ENCODE measurements at places on chromosomes 4 and X.

- no peak for DNase-seq
These were observed 98.1 kb upstream of the JADE1 start for GRCh38 chr4:128711361-128711760.

DNA sequence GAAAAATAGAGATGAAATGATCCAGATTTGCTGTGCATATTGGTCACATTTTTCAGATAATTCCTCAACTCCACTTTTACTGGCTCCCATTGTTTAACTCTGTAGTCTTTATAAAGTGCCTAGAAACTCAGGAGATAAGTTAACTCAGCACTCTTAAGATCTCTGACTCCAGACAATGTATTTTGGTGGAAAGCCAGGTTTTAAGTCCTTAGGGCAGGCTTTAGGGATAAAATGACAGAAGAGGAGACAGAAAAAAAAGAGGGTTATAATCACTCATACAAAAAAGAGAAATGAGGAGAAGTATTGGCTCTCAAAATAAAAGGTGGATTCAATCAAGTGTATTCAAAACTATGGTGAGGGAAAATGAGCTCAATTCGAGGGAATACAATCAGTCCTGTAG is 674.8 kb upstream of the INTU start:
- DNase-seq, result no peak

- no peak for DNase-seq
These were observed 728.7 kb upstream of the SLIT2 start for GRCh38 chr4:19522966-19523365.

DNA sequence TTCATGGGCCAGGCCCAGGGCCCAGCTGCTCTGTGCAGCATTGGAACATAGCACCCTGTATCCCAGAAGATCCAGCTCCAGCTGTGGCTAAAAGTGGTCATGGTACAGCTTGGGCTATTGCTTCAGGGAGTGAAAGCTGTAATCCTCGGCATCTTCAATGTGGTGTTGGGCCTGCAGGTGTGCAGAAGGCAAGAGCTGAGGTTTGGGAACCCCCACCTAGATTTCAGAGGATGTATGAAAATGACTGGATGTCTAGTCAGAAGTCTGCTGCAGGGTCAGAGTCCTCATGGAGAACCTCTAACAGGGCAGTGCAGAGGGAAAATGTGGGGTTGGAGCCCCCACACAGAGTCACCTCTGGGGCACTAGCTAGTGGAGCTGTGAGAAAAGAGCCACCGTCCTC is 341.7 kb downstream of the PPP3CA start:
- DNase-seq, result no peak

DNA sequence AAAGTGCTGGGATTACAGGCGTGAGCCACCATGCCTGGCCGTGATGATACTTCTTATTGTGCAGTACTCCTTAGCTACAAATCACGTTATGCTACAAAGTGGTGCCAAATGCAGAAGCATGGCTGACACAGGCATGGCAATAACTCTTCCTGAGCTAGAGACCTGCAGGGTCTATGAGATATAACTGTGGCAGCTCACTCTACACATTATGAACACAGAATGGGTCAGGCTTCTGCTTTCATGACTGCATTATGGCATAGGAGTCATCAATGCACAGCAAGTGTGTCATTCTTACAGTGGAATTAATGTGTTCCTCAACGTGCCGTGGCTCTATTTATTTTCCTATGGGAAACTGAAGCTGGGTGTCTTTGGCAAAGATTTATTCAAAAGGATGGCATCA is 64.5 kb downstream of the UGT8 start:
- DNase-seq, result no peak

- DNase-seq, result no peak
These were observed 6.8 kb upstream of the SASH3 start for GRCh38 chrX:129772796-129773431.

- DNase-seq, result no peak
These were observed 498.4 kb downstream of the MID1IP1 start for GRCh38 chrX:39299615-39300014.

DNA sequence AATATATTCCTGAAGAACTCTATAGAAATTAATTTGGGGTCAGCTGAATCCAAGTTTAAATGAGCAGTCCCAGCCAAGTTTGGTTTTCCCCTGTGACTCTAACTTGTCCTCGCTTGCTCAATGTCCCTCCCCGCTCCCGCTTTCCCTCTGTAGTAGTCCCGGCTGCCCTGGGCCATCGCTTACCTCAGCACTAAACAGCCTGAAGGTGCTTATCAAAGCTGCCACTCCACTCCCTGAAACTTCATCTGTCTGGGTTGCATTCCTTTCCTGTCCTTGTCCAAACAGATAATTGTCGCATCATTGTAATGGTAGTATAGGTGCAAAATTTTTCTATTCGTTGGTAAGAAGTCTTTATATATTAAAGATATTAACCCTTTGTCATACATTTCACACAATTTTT is 12.8 kb downstream of the SLC25A43 start:
- no peak for DNase-seq

GRCh38 chr4:151460434-151460833 is 51.5 kb downstream of the FHIP1A start:
- no peak for DNase-seq

GRCh38 chrX:39017716-39018115 is 216.5 kb downstream of the MID1IP1 start:
- DNase-seq, result no peak

DNA sequence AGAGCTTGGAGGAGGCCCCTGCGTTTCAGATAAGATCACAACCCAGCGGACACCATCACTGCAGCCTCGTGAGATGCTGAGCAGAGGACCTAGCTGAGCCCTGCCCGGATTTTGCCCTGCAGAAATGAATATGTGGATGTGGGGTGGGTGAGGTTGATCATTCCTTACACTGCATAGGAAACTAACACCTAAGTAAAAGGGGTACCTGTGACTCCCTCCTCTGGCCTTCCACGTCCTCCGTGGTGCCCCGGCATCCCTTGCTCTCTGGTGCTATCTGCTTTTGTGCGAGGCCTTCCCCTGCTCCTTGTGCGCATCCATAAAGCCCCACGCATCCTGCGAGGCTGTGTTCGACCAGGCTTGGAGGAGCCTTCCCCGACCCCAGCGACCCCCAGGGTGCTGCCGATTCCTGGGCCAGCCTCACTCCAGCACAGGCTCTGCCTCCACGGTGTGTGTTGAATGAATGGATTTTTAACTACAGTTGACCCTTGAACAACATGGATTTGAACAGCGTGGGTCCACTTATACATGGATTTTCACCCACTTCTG is 25.6 kb upstream of the GPR78 start:
- no peak for DNase-seq

DNA sequence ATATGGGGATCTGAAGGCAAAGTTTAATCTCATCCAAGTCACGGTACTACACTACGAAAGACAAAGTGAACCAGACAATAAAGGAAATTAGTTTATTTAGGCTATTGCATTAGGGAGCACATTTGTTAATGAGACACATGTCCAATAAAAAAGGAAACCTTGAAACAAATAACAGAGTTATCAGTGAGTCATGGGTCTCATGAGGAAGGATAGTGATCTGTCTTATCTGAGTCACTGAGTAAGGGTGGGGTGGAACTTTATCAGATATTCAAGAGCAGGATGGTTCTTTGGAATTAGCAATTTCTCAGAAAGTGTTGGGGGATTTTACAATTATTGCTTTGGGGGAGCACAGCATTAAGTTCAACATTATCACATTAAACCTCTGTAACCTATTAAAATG is 188.9 kb upstream of the IL1RAPL1 start:
- DNase-seq, result no peak

DNA sequence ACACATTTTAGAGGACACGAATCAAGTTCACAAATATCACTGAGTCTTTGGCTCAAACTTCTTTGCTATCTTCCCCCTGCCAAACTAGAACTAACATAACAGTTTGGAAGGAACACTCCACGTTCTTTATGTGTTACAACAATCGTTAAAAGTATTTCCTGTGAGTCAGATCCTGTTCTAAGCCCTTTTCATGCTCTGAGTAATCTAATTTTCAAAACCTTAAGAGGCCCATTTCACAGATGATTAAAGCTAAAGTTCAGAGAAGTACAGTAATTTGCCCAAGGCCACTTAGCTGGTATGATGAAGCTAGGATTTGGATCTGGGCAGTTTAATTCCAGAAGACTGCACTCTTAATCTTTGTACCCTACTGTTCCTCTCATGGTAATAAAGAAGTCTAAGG is 854.4 kb upstream of the INTU start:
- DNase-seq, result no peak

All from stimulated activated CD8-positive, alpha-beta memory T cell treated with anti-CD3 and anti-CD28 coated beads, Interleukin-7, amount 100 ng/mL, for 1 hour (primary cell).